ENCODE measurements at places on chromosomes 1 and 21.

- DNase-seq = no peak
Measured at GRCh38 chr1:113701429-113701828, 57.9 kb downstream of the PHTF1 start.

DNA sequence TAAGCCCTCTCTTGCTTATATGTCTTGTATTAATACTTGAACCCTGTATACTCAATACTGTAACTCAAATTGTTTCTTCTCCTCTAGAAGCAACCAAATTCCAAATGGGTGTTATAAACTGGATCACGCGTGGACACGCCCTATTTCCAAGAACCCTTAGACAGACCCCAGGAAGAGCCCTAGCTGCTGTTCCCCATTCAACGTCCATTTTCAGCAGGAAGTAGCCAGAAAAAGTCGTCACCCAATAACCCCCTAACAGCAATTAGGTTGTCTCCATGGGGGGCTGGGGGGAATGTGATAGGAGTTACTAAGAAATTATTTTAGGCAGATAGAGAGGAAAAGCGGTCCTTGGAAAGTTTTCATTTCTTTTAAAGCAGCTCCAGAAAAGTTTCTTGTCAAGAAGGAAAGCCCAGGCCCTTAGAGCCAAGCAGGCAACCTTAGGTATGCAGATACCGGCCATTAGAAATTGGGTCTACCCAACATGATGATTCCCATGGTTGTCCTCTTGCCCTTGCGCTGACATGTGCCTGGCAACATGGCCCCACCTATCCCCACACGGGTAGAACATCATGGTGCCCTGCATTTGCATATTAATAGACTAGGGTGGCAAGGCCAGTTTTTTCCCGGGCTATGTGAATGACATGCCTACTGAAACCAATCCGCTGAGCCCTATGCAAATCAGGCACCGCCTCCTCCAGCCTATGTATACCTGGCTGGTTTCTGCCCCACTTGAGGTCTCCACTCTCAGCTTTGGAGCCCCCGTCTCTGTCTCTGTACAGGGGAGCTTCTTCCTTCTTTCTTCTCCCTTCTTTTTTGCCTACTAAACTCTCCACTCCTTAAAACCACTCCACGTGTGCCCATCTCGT is 4.0 kb upstream of the CD46 start:
- no peak for DNase-seq

- DNase-seq = no peak
Measured at GRCh38 chr21:27421654-27422053, 454.8 kb upstream of the ADAMTS5 start.

DNA sequence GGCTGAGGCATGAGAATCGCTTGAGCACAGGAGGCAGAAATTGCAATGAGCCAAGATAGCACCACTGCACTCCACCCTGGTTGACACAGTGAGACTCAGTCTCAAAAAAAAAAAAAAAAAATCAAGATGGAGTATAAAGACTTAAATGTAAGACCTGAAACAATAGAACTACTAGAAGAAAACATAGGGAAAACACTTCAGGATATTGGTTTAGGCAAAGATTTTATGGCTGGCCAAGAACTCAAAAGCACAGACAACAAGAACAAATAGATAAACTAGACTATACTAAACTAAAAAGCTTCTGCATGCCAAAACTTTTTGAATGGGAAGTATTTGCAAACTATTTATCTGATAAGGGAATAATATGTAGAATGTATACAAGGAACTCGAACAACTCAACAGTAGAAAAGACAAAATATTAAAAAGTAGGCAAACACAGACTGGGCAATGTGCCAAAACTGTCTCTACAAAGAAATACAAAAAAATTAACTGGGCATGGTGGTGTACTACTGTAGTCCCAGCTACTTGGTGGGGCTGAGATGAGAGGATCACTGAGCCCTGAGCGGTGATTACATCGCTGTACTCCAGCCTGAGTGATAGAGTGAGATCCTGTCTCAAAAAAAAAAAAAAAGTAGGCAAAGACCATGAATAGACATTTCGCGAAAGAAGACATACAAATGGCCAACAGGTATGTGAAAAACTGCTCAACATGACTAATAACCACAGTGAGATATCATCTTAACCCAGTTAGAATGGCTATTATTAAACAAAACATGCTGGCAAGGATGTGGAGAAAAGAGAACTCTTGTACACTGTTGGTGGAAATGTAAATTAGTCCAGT is 25.3 kb downstream of the DTL start:
- no peak for DNase-seq

DNA sequence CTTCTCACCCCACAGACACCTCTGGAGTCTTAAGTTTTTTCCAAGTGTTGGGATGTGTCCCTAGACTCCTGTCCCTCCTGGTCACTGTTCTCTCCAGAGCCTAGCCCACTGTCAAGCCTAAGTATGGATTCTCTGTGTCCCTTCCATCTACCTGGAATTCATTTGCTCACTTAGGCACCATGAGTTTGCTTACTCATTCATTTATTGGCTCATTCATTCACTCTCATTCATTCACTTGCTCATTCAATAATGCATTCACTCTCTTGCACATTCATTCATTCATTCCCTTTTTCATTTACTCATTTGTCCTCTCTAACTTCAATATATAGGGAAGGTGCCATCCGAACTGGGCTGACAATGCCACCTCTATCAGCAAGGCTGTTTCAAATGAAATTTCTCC is 1.6 kb downstream of the S100A16 start:
- DNase-seq = no peak

GRCh38 chr21:38631206-38631605 is 132.9 kb upstream of the ERG start:
- DNase-seq = no peak

- no peak for DNase-seq
Measured at GRCh38 chr21:19076031-19076430, 672.4 kb upstream of the TMPRSS15 start.

DNA sequence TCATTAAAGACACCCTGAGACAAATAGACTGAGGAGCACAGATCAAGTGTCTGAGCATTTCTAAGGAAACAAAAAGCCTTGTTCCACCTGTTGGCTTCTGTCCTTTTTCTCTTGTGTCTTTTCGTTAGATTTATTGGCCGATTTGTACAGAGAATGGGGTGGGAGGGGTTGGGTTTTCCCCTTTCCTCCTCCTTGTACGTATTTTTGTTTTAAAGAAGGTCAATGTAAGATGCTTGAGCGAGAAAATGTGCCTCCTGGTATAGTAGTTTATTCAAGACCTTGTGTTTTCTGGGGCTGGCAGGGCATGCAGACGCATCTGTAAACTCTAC is 1.2 kb downstream of the BCL9 start:
- DNase-seq = no peak

- DNase-seq = no peak
Measured at GRCh38 chr1:213120386-213120785, 69.3 kb downstream of the RPS6KC1 start.

GRCh38 chr1:213986020-213986924 is 1.5 kb upstream of the PROX1 start:
- DNase-seq = no peak

GRCh38 chr1:234611847-234612351 is 1.9 kb upstream of the IRF2BP2 start:
- DNase-seq = no peak

DNA sequence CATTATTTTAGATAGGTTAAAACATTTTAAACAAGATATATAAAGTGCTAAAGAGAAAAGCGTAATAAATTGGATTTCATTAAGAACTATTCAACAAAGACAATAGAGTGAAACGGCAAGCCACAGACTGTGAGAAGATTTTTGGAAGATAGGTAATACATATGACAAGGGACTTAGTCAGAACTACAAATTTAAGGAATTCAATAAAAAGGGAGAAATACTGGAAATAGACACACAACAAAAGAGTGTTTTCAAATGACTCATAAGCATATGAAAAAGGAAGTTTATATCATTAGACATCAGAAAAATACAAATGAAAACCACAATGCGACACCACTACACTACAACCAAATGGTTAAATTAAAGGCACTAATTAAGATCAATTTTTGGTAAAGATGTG is 90.5 kb downstream of the GDAP2 start:
- DNase-seq = no peak

DNA sequence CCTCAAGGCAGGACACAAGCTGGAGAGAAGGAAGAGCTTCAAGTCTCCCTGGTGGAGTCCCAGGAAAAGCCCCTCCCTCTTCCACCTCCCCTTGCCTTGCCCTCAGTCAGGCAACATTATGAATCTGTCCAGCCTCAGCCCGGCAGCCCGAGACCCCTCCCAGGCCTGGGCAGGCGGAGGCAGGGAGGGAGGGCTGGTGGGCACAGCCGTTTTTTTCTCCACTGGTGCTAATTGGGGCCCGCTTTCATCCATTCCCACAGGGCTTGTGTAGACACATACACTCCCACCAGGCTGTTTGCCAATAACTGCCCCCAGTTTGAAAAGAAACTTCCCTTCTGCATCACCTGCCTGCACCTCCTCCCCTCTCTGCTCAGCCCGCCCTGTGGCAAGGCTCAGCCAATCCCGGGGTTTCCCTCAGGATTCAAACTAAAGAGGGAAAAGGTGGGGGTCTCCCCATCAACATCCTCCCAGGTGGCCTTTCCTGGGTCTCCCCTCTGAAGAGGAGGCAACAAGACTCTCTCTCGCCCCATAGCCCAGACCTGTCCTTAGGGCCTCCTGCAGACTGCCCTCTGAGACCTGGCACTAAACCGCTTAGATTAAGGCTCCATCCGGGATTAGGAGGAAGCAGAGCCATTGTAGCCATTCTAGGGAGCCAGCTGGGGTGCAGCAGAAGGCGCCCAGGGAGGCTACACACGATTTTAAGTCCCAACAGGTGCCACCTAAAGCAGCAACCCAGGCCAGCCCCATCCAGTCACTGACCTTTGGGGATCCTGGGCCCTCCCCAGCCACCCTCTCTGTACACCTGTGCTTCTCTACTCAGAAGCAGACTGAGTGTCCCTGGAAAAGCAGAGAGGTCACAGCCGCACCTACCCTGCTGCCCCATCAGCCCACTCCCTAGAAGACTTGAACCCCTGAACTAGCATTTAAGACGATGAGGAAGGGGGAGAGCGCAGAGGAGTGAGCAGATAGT is 3.5 kb downstream of the IGSF9 start:
- DNase-seq = no peak

DNA sequence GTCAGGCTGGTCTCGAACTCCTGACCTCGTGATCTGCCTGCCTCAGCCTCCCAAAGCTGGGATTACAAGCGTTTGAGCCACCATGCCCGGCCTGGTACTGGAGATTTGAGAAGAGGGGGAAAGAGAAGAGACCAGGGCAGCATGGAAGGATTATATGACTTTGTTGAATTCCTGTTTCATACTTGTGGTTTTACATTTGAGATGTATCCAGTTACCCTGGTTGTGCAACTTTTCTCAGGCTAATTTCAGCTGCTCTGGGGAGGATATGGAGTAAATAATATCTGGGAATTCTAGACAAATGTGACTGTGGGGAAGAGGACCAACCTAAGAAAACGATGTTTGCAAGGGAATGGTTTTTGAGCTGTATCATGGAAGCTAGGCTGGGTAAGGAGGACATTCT is 89.5 kb upstream of the GREM2 start:
- DNase-seq = no peak

DNA sequence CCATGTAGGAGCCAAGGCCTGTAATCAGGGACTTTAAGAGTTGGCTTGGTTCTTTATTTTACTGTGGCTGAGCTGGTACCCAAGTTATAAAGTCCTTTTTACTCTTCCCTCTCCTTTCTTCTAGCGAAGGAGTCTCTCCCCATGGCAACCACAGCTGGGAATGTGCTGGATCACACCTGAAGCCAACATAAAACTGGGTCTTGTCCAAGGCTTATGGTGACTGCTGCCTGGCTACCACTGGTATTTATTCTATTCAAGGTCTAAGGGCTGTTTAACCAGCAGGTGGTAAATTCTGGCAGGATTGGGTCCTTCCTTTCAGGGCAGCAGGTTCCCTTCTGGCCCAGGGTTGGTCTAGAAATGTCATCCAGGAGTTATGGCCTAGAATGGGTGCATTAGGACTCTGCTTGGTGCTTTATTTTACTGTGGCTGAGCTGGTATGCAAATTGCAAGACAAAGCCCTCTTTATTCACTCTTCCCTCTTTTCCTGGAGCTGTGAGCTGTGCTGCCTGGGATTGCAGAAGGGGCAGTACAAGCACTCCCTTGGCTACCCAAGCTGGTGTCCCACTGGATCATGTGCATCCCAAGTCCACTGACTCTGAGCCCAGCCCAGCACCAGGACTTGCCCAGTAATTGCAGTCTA is 26.6 kb downstream of the SLC22A15 start:
- no peak for DNase-seq

DNA sequence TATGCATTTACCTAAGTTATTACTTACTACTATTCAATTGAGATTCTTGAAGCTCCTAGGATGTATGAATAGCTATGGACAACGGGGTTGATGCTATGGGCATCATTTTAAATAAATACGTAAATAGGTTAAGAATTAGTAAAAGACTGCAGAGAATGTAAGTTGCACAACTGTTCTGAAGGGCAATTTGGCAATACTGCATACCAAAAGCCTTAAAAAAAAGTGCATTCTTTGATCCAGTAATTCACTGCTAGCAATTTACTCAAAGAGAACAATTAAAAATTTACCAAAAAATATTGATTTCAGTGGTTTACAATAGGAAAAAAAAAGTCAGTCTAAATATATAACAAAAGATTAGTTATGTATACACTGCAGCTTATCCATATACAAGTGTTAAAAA is 3.5 kb downstream of the ARPC5 start:
- no peak for DNase-seq

- no peak for DNase-seq
Measured at GRCh38 chr1:15328351-15329103, 81.2 kb upstream of the EFHD2 start.

- no peak for DNase-seq
Measured at GRCh38 chr1:85940656-85941306, 215.8 kb downstream of the COL24A1 start.

DNA sequence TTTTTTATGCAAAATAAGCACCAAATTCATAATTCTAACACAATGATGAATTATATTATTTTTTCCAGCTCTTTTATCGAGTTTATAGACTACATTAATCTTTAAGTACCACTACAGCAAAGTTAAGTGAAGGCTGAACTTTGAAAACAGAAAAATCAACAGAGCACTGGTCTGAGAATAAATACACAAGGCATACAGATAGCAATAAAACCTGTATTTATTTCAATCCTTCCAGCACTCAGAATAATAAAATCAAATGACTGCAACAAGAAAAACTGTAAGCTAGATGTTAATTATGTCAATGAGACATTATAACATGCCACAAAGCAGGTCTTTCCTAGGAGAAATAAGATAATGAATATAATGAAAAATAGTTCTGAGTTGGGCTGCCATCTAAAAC is 24.5 kb downstream of the NUCKS1 start:
- DNase-seq = no peak

GRCh38 chr1:44405031-44405797 is at the start of gene RNF220:
Gene RNF220, plus strand, starts transcription at chr1:44405255.
- DNase-seq = no peak

DNA sequence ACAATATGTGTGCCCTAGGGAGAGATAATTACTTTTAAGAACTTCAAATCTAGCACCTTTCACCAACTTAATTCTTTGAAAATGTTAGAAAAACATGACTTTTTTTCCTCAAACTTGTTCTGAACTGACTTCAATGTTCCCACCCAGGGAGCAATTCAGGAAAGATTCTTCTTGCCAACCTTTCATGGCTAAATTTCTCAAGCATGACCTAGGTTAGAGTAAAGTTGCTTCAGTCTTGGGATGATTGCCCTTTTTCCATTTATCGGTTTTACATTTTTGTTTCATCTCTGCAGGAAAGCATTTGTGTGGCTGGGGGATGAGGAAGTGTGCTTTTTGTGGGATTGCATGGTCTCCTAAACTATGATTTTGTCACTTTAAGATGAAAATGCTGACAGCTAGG is 647.7 kb downstream of the LTN1 start:
- DNase-seq = no peak

- no peak for DNase-seq
Measured at GRCh38 chr1:150173141-150173585, 23.4 kb downstream of the PLEKHO1 start.

- DNase-seq = no peak
Measured at GRCh38 chr21:38820471-38821239, 14.9 kb downstream of the ETS2 start.
